Posterior vena cava (tissue), 2 donors: ENCODE measurements at places on chromosomes 12 and 14.

DNA sequence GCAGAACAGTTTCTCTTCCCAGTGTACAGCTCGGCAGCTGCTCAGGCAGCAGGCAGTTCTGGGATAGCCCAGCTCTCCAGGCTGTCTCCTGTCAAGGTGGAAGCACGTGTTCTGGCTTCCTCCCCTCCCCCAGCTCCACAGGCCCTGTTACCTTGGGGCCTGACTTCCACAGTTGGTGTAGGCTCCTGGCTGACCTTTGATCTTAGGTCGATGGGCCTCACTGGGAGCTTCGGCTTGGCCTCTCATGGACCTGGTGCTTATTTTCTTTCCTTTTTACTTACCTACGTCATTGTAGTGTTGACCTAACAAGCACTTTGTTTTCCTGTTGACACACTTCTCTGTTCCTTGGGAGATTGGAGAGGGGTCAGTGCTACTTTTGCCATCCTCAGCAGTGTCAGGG, 17.0 kb downstream of the DLST start:
- no peak for DNase-seq

DNA sequence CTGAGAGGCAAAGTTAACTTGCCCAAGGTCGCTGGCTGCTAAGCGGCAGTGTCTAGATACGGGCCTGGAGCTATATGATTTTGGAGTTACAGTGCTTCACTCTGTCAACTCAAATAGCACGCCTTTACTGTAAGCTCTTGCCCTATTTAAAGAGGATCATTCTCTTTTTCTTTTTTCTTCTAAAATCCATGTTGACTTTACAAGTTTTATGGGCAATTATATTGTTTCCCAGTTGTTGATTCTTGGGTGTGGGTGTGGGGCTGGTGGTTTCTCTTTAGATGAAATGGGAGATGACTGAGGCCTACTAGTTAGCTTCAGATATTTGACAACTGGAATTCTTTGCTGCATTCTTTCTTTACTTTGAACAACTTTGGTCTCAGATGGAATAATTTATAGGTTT, 70.7 kb downstream of the C12orf75 start:
- no peak for DNase-seq

- DNase-seq, result no peak
Measured at GRCh38 chr14:33636716-33637115, 314.2 kb downstream of the EGLN3 start.

DNA sequence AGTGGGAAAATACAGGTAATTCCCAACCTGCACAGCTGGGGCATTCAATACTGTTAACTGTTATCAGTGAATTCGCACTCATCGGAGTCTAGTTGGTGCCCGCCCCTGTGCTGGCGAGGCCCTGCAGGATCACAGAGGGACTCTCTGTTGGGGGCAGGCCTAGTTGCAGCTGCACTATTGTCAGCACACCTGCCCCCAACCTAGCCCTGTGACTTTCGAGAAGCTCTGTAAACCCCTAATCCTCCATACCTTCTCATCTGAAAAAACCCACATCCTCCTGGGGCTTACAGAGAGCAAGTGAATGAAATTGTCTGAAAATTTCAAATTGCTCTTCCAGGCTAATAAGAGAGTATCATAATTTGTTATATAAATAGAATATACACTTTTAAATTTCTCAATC, 132.2 kb upstream of the NUDT4 start:
- no peak for DNase-seq

DNA sequence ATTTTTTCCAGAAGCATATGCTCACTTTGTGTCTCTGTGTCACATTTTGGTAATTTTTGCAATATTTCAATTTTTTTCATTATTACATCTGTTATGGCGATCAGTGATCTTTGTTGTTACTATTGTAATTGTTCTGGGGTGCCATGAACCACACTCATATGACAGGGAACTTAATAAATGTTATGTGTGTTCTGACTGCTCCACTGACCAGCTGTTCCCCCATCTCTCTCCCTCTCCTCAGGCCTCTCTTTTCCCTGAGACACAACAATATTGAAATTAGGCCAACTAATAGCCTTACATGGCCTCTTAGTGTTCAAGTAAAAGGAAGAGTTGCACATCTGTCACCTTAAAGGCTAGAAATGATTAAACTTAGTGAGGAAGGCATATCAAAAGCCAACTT, 46.0 kb downstream of the SCN8A start:
- DNase-seq, result no peak
